ENCODE measurements at places on chromosomes 16 and 17.
A peak's percentile ranks its signal among the peaks of the same experiment; 100 is the strongest.

DNA sequence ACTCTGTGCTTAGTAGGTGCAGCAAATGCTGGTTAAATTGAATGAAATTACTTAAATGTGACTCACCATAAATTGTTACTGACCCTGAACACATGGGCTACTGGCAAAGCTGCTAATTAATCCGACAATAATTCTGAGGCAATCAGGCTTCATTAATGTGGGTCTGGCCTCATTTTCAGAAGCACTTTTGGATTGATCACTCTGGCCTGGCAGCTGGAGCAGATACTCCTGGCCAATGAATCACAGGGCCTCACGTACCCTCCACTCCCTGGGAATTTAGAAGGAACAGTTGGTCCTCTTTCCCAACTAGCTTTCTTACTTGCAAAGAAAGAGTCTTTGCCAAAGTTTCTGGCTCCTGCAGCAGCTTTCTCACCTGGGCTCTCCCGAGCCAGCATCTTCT is 162.0 kb upstream of the ZKSCAN2 start:
- no peak for DNase-seq

DNA sequence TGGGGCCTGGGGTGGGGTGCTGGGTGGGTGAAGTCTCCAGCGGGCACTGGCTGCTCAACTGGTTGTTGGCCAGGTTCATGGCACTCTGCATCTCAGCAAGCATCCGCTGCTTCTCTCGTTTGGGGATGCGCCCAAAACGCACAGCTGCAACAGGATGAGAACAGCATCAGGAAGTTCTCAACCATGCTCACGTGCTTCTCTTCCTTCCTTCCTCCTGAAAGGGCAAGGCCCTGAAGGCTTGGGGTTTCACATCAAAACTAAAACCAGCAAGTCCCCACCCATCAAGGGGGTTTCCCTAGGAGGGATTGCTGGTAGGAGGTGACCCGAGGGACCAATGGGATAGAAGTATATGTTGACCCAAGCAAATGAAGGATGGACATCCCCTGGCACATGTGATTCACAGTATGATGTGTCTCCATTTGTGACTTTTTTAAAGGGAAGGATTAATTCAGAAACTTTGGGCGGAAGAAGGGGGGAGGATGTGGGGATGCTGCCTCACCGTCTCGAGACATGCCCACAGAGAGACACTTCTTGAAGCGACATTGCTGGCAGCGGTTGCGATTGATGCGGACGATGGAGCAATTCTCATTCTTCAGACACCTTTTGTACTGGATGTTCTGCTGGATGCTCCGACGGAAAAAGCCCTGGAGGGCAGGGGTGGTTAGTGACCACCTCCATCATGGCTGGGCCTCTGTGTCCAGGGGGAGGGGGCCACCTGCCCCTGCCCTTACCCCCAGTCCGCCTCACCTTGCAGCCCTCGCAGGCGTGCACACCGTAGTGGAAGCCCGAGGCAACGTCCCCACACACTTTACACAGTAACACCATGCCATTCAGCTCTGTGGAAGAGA is 4.2 kb downstream of the NR1D1 start:
- DNase-seq = peak; percentile 70

- DNase-seq = no peak
Observed at GRCh38 chr17:27520491-27521185, 64.4 kb downstream of the KSR1 start.

DNA sequence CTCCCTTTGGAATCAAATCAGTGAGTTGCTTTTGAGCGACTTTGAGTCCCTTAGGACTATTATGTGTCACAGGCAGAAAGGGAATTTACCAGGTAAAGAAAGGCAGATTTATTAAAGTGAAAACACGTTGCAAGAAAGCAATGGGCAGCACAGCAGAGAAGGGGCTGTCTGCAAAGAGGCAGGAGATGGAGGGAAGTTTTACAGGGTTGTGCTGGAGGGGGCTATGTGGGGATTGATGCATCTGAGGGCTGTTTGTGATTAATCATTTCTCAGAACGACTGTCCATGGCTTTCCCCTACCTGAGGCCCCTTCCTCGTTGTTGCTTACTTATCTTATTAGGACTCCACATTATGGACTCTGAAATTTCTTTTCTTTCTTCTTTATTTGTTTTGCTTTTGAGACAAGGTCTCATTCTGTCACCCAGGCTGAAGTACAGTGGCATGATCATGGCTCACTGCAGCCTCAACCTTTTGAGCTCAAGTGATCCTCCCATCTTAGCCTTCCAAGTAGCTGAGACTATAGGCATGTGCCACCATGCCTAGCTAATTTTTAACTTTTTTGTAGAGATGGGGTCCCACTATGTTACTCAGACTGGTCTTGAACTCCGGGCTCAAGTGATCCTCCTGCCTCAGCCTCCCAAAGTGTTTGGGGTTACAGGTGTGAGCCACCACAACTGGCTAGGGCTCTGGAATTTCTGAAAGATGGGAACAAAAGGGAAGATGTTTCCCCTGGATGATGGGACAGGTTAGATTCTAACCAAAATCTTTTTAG is 5.5 kb downstream of the WWP2 start:
- DNase-seq = no peak

DNA sequence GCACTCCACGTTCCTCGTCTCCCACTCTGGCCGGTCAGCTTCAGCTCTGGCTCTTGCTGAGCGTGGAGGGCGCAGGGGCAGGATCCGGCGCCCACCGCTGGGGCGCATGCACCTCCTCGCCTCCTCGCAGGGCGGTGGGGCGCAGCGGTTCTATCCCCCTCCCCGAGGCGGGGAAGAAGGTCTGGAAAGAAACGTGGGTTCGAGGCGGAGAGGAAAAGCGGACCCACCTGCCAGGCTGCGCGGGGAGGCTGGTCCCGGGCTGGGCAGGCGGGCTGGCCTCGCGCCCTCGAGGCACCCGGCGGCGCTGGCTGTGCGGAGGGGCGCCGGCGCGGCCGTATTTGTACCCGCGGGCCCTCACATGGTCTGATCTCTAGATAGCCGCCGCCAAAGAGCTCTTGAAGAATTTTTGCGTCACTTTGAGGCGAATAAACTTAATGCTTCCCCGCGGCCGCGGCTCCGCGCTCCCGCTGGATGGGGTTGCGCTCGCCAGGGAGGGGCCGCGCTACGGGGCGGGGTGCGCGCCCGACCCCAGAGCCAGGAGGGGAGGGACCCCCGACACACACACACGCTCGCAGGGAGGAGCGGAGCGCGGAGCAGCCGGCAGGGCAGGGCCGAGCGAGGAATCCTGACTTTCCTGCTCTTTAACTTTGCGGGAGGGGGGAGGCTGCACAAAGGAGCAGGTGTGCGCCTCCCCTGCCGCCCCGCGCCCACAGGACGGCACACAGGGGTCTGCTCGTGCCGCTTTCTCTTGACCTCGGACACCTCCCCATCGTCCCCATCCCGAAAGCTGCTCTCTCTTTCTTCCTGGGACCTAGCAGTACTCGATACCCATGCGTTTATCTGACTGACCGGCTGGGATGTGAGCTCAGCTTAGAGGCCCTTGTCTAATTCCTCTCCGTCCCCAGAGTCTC is at the start of gene SLC6A4:
TSS of gene SLC6A4 (minus strand) at position 312 of the 911 bp plus-strand sequence. CDS start 13,739 bp downstream, outside the sequence.
- DNase-seq = no peak

GRCh38 chr16:2497116-2497630 is 16.6 kb upstream of the ATP6V0C start:
- DNase-seq = no peak

DNA sequence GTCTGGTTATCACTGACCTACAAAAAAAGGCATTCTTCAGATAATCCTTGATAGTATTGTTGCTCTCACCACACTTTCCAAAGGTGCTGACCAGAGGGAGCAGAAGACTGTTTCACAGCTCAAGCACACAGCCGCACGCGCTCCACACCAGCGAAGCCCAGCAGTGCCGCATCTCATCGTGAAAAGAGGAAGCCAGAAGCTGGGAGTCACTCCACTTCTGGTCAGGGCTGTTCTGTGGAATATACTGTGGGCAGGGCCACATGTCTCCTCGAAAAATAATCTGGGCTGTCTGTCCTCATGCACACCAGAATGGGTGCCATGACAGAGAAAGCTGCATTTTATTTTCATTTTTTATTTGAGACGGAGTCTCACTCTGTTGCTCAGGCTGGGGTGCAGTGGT is 7.3 kb upstream of the PRSS36 start:
- no peak for DNase-seq

DNA sequence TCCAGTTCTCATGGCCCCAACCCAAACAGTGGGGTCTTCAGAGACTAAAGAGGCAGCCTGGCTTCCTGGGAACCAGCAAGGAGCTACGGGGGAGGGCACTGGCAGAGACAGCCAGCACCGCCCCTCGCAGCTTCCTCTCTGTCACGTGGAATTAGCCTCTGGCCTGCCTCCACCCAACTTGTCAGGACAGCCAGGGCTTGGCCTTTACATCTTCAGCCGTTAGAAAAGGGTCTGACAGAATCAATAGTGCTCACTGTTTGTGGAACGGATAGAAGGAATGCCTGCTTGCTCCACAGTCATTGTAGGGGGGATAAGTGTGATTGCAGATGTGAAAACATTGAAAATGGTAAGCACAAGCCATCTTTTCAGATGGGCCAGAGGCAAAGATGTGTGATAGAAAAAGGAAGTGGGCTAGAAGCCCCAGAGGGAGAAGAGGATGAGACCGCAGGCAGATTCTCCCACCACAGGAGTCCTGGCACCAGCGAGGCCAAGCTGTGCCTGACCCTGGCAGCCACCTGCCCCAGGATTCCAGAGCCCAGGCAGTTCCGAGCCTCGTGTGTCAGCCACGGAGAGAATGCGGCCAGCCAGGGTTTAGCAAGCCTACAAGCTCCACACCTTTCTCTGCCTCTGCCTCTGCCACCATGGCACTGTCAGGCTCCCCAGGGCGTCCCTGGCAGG is 18.6 kb downstream of the GRIN2C start:
- DNase-seq = no peak

GRCh38 chr17:64025732-64026294 is 5.4 kb upstream of the ICAM2 start:
- peak; percentile 83 for DNase-seq

GRCh38 chr16:85935974-85936760 is 37.2 kb downstream of the IRF8 start:
- peak; percentile 63 for DNase-seq

DNA sequence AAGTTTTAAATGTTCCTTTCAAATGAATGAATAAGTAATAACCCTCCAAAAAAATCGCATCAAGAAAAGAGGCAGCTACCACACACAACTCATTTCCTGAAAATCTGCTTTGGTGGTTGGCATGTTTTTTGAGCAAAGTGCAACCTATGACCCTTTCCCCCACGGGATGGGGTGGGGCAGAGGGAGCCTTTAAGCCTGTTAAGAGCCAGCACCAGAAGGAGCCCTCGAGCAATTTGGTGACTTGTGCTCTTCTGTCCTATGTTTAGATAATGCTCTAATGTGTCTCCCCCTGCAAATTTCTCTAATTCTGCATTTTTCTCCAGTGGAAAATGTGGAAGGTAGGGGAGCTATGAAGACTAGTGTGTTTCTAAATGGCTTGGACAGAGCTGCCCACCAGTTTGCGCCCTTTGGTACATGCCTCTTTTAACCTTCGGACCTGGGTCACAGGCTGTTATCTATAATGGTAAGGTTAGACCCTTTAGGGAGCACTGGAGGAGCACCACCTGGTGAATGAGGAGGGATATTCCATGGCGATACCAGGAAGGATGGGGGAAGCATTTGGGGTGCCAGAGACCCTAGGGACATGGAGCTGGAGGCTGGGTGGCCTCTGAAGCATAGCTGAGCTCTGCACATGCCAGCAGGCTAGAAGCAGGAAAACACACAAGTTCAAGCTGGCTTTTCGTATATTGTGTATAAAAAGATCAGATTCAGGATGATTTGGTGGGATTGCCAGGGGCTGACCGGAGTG is 1.6 kb downstream of the PYCARD start:
- no peak for DNase-seq

DNA sequence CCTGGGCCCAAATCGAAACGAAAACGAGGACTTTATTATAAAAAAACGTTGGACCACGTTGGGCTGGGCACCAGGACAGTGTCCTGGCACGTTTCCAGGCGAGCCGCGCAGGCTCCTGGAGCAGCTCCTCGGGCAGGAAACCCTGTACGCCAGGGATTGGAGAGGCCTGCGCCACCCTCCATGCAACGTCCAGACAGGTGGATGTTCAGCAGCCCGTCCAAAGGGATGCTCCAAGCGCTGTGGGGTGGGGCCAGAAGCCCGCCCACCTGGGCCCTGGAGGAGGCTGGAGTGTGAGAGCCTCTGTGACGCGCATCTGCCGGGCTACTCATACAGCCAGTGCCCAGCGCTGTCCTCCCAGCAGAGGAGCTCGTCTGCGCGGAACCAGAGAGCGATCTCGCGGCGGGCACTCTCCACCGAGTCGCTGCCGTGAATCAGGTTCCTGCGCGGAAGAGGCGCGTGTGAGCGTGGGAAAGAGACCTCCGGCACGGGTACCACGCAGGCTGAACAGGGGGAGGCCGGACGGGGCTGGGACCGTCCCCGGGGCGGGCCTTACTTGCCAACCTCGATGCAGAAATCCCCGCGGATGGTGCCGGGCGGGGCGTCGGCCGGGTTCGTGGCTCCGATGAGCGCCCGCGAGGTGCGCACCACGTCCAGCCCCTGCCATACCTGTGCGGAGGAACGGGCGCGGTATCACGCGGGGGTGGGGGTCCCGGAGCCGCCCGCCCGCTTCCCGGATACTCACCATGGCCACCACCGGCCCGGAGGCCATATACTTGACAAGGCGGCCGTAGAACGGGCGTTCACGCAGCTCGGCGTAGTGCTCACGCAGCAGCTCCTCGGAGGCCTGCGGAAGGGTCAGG is 785 bp downstream of the NME3 start:
- peak; percentile 64 for DNase-seq

Measured in activated CD4-positive, CD25-positive, alpha-beta regulatory T cell treated with anti-CD3 and anti-CD28 coated beads, Interleukin-2, amount 50 U/mL, for 72 hours (primary cell).